Mesenteric fat pad (tissue), 1 donor: ENCODE measurements at places on chromosomes 7 and 10. TPM values are rescaled to one million over a fixed set of nuclear protein-coding genes. Genes with fewer than 3 reads are reported as not detected.

Gene ASZ1
- not detected for total RNA-seq

Gene AASS
- 24.7 TPM for total RNA-seq

Gene TMEM270
- not detected for total RNA-seq

DNA sequence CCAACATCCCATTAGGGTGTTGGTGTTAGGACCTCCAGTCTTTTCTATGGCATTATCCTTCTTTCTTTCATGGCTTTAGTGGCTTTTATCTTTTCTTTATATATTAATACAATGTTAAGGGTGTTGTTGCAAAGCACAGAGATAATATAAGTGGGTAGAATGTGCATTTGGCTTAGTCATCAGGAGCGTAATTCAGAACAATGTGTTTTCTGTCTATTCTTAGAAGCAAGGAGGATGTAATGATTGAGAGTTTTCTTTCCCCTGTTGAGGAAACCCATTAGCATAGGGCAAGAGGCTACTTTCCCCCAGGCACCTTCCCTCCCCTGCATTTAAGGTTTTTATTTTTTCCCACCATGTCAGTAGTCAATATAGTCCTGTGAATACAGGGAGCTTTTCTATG, 79.7 kb downstream of the TMEM106B start:
- DNase-seq = no peak

- DNase-seq = no peak
Observed at GRCh38 chr10:27020243-27020642, 80.1 kb downstream of the ANKRD26 start.

GRCh38 chr7:112156412-112156811, 49.8 kb downstream of the DOCK4 start:
- no peak for DNase-seq

- no peak for DNase-seq
Observed at GRCh38 chr7:130853503-130854279, 119.7 kb upstream of the KLF14 start.

DNA sequence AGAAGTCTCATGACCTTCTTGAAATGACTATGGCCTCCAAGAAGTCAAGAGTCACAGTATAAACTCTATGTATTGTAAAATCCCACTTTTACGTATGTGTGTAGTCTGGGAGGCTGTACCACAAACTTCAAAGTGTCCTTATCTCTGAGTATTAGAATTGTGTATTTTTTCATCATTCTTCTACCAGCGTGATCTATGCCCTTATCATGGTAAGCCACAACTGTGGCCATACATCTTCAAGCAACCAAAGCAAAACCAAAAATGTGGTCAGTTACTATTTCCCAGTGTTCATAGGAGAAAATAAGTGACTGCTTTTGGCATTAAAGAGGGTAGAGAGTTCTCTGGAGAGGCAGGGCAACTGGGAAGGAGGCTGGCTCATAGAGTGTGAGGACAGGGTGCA, 42.8 kb downstream of the SPOCK2 start:
- DNase-seq = no peak

DNA sequence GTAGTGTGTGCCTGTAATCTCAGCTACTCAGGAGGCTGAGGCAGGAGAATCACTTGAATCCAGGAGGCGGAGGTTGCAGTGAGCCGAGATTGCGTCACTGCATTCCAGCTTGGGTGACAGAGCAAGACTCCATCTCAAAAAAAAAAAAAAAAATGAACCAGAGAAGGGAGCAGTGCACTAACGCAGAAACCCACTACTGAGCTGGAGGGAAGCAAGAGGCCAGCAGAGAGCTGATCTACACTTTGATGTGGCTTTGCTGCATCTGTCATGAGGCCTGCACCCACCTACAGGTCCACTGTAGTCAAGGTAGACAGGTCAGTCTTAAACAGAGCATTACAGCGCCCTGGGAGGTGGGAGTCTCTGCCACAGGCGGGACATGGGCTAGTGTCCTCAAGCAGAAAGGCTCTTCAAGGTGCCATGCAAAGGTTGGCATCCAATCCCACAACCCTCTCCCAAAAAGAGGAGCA, 30.0 kb downstream of the MAT1A start:
- DNase-seq = no peak

DNA sequence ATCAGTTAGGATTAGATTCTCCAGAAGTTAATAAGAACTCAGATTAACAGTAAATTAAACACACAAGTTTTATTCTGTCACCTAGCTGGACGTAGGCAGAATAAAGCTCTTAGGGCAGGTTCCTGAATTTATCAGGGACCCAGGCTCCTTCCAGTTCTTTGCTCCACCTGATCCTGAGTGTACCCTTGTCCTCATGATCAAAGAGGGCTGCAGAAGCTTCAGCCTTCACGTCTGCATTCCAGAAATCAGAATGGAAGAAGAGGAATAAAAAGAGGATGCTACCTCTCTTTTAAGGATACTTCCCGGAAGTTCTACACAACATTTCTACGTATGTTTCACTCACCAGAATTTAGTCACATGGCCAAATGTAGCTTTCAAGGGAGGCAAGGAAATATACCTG, 1.7 kb upstream of the GSAP start:
- DNase-seq = no peak

GRCh38 chr10:8595140-8595539, 540.7 kb downstream of the GATA3 start:
- no peak for DNase-seq

DNA sequence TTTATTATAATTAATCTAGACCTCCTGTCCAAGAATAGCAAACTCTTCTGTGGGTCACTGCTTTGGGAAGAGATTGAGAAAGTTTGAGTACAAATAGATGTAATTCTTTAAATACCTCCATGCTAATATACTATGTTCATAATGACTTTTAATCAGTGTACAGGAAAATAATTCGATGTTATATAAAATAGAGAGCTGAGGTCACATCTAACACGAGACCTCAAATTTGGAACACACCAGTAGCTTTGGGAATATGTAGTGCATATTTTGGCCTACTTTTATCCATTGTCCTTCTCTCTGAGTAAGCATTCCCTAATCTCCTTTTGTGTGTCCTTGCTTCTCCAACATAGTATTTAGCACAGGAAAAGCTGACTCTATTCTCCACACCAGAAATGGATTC, 27.3 kb upstream of the CABCOCO1 start:
- no peak for DNase-seq

DNA sequence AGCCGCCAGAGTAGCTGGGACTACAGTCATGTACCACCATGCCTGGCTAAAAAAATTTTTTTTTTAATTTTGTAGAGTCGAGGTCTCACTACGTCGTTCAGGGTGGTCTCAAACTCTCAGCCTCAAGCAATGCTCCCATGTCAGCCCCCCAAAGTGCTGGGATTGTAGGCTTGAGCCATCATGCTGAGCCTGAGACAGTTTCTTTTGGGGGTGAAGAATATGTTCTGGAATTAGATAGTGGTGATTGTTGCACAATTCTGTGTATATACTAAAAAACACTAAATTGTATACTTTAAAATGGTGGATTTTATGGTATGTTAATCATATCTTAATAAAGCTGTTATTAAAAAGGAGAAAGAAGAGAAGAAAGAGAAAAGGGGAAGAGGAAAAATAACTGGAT, 1.5 kb downstream of the CUZD1 start:
- no peak for DNase-seq
